Tracheal epithelial cell (primary cell): ENCODE measurements at places on chromosomes 16 and 17. TPM values are rescaled to one million over a fixed set of nuclear protein-coding genes. Genes with fewer than 3 reads are reported as not detected.

The IRF8 gene
- 0.48 TPM in 1 of 2 replicates, not detected in the other for total RNA-seq

The POLDIP2 gene
- 70.8 and 82.9 TPM in 2 replicates for total RNA-seq

The THUMPD1 gene
- 96.1 and 96.9 TPM in 2 replicates for total RNA-seq

The ZNF821 gene
- 5.5 TPM in 2 replicates for total RNA-seq

The ITGA3 gene
- total RNA-seq: 561 and 885 TPM in 2 replicates

The ABCC3 gene
- 30.4 and 36.7 TPM in 2 replicates for total RNA-seq
